ENCODE measurements at places on chromosomes 5 and 9.

DNA sequence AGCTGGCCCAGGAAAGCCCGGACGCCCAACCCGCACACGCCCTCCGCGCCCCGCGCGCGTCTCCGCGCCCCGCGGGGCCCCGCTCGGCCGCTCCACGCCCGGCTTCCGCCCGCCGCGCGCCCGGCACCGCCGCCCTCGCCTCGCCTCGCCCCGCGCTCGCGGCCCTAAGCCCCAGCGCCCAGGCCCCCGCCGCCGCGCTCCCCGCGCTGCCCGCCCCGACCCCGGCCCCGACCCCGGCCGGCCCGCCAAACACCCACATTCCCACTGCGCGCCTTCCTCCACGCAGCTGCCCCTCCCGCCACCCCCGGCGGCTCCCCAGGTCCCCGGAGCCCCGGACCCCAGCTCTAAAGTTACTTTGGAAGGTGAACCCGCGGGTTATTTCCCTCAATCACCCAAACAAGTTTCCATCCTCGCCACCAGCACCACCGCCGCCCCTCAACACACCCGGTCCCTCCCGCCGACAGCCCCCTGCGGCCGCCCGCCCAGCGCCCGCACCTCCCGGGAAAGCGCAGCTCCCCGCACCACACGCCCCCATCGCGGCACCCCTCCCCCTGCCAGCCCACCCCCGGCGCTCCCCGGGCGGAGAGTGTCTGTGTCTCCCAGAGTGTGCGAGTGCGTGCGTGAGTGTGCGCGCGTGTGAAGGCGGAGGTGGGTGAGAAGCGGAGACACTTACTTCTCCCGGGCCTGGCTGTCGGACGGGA lies 439 bp downstream of the SSBP2 start:
- no peak for DNase-seq

GRCh38 chr9:106677374-106677773 lies 185.6 kb upstream of the ZNF462 start:
- DNase-seq: no peak

DNA sequence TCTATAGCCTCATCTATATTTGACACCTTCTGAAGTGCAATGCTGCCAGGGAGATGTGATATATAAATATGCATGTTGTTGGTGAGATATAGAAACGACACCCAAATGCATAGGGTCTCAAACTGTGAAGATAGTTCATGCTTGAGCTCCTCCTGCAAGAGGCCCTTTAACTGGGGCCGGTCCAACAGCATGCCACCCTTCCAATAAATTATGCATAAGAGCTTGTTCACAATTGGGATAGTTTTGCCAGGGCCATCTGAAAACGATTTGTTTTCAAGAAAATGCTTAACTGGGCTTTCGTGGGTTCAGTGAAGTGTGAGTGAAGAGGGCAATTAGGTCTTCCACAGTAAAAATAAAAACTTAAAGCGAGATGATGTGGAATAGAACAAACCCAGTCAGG lies 424.2 kb upstream of the WWC1 start:
- DNase-seq: no peak

- DNase-seq: no peak
Observed at GRCh38 chr9:111195766-111196165, 134.3 kb downstream of the OR2K2 start.

GRCh38 chr5:121853850-121854249 lies 2.2 kb downstream of the FTMT start:
- DNase-seq: no peak

DNA sequence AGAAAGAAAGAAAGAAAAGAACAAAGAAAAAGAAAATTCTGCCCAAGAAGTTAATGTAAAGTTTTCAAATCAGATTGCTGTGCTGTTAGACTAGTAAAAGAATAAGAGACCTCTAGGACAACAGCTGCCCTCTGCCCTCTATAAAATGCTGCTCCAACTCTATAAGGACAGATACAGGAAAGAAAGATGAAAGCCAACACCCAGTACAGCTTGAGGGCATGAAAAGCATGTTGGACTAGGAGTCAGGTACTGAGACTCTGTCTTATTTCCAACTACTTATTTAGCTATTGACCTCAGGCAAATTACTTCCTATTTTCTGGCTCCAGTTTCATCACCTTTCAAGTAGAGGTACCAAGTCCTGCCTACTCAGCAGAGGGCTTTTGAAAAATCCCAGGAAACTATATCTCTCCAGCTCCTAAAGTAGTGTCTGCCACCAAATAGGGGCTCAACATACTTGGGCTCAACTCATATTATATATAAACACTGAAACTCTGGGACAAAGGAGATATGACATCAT lies 5.7 kb downstream of the HBEGF start:
- no peak for DNase-seq

Data from GM04504 (cell line).